ENCODE measurements at places on chromosomes 2 and 18.

GRCh38 chr2:241061275-241061674 lies 40.8 kb downstream of the MTERF4 start:
- peak; percentile 10 for DNase-seq

DNA sequence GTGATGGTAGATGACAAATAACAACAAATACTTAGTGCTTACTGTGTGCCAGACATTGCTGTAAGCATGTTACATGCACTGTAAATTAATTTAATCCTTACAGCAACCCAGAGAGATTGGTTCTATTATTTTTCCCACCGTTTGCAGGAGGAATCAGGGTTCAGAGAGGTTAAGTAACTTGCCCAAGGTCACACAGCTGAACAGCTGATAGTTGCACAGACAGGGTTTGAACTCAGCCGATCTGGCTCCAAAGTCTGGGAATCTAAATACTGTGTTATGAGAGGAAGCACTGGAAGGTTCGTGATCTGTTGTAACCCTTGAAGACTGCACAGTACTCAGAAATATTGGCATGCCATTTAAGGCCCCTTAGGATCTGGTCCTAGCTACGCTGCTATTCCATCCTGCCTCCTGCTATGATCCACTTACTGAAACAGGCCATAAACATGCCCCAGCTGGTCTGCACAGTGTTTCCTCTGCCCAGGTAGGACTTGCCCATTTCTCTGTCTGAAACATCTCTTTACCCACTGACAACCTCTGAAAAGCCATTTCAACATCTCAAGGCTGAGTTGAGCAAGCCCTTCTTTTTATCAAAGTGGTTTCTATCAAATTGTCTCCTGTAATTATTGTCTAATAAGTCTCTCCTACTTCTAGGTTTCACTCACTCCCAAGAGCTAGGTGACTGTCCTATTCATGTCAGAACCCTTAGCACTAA lies 40.4 kb upstream of the MRPL33 start:
- no peak for DNase-seq

GRCh38 chr2:144379851-144380311 lies 140.0 kb downstream of the ZEB2 start:
- no peak for DNase-seq

GRCh38 chr2:108614043-108614545 lies 79.8 kb downstream of the LIMS1 start:
- no peak for DNase-seq

- DNase-seq = no peak
These were observed 77.2 kb downstream of the NEURL3 start for GRCh38 chr2:96427917-96428316.

DNA sequence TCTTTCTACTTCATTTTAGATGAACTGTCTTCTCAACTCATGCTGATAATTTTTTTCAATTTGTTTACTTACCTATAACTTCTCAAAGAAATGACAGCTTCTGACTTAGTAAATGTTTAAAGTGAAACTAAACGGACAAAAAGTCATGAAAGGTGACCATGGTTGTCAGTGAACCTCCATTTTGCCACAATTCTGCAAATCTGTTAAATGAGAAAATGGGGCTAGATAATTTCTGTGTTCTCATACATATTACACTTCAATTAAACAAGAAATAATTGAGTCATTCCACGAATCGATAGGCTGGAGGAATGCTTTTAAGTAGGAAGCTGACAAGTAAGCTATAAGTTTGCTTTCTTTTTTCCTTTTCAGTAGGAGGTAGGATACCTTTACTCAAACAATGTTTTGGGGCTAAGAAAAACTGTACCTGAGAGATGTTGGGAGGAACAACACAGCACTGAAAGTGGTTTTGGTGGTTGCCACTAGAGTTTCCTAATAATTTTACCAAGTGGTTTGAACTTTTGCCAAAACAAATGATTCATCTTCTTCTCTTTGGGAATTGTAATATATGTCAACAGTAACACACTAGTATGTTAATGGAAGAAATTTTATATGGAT lies 17.1 kb downstream of the DYNAP start:
- DNase-seq = no peak

DNA sequence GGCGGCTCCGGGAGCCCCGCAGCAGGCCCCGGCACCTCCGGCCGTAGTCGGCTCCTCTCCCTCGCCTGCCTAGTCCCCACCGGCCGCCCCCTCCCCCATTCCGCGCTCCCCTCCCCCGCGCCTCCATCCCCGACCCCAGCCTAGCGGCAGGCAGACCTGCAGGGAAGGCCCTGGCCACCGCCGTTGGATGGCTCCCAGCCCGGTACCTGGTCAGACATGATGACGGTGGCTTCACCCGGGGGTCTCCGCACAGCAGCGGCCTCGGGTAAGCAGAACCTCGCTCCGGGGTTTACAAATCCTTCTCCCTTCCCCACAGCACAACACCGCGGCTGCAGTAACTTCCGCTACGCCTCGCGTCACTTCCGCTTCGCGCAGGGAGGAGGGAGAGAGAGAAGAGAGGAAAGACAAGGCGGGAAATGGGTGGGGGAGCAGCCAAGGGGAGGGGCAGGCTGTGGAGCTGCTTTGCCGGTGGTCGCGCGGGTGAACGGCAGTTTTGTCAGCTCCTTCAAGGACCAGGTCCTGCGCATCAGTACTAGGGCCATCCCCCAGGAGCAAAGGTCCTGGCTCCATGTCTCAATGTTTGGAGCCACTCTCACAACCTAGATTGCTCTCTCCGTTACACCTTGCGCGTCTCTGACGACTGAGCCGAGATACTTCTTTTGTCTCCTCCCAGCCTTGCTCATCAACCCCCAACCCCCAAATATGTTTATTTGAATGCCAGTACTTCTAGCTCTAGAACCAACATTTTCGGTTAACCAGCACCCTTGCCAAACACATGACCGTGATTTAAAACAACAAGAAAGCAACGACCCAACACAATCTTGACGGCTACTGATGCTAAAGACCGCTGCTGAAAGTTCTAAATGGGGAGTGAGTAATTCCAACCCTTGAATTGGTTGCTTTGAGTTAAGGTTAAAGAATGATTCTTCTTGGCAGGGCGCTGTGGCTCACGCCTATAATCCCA lies at the start of gene SUMO1:
Gene SUMO1, minus strand, starts transcription at position 364 of the 964 bp plus-strand sequence. Its CDS starts 146 bp downstream, at position 218.
- peak; percentile 91 for DNase-seq

DNA sequence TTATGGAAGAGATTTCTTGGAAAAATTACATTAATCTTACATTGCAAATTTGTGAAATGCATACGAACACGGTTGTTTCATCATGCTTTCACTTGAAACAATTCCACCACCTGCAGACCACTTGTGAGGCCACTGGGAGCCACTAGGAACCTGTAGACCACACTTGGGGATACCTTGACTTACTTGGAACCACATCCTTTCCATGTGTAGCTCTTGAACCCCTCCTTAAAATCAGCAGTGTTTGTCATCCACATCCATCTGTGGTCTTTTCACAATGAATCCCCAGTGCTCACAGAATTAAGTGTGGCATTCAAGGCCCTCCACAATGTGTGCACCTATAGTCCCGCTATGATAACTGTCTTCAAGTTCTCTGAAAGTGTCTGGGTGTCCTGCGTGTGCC lies 350.9 kb downstream of the MYCN start:
- no peak for DNase-seq

- no peak for DNase-seq
These were observed 29.1 kb downstream of the SLC4A5 start for GRCh38 chr2:74314107-74314506.

GRCh38 chr2:45825001-45825651 lies 173.7 kb downstream of the PRKCE start:
- DNase-seq = no peak

DNA sequence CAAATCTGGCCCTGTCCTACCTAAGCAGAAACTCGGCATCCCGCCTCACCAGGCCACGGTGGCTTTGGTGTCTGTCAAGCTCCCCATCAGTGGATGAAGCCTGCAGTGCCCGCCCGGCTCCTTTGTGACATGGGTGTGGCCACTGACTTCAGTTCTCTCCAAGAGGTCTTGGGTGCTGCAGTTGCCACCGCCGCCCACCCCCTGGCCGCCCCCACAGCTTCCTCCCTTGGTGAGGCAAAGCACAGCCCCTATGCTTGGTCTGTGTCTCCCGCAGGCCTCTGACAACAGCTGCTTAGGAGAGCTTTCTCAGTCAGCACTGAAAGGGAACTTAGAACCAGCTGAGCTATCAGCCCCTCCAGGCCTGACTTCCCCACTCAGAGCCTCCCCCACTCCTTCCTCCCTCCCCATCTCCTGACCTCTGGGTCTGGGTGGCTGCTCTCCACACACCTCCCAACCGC lies 22.9 kb upstream of the GPR55 start:
- DNase-seq = no peak

DNA sequence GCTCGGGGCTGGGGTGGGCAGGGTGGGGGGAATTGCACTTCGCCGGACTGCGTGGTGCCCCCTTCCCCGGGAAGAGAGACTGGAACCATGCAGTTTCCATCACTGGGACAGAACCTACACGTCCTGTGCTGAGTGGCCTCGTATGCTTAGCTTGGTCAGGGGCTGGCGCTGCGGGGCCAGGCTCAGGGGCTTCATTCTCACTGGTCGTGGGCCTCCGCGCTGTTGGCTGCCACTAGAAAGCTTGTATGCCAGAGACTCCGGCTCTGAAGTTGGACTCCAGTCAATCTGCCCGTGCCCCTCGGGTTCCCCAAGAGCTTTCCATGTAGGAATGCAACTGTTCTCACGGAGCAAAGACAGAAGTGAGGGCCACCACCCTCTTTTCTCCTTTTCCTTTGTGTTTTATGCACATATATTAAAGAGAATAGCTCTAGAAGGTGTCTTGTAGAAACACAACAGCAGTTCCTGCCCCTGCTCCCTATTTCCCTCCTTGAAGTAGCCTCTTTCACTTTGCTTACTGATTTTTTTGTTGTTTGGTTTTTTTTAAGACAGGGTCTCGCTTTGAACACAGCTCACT lies 64.0 kb upstream of the YWHAQ start:
- no peak for DNase-seq

- DNase-seq = no peak
These were observed 20.6 kb downstream of the TMX3 start for GRCh38 chr18:68694316-68694715.

GRCh38 chr2:28654663-28655320 lies 96.8 kb upstream of the PPP1CB start:
- DNase-seq = no peak

DNA sequence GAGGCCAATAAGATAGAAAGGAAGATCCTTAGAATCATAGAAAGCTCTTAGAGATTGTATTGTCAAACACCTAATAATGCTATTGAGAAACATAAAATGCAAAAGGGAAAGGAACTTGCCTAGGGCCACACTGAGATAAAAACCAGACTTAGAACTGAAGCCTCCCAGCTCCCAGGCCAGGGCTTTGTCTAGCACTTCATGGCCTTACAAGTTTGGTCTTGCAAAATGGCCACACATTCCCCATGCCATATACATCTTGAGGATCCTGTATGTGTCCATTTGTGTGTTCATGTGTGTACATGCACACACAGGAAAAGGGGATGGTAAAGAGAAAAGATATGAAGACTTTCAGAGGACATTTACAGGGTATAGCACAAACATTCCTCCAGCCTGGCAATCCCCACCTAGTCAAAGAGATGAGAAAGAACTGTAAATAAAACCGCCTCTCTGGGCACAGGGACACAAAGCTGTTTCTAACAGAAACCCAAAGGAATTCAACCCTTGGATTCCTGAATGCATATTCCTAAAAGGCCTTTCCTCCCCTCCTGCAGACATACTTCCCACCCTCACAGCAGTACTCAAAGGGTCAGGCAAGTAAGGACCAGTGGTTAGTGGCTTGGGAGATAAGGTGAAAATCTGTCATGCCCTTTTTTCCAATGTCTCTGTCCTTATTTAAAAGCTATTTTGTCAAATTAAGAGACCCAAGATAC lies 99.7 kb upstream of the KLHL29 start:
- no peak for DNase-seq

DNA sequence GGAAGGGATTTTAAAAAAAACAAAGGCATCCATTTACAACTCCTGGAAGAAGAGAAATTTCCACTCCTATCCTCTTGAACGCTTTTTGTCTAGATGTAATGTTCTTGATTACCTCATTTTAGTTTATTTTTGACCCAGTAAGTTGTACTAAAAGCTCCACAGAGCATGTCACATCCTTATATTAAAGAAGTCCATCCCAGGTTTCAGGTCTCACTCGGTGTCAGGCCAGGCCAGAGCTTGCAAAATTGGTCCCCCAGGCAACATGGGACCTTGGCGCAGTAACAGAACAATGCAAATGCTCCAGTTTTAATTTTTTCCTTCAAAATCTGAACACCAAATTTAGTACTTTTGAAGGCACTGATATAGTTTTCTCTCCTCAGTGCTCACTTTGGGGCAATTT lies 218.4 kb upstream of the REV1 start:
- no peak for DNase-seq

DNA sequence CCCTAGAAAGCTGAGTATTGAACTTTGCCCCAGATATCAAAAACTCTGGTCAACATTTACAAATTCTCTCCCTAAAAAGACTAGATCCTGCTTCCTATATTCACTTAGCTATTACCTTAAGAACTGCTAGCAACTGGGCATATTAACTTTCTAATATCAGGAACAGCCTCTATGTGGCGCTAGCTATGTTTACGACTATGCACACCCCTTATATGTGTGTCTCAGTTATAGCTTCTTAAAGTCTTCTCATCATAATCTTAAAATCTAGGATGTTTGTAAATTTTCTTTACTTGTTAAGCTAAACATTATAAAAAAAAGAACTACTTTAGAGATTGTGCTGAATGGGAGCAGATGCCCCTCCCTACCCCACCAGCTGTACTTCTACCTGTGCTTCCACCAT lies 1.7 kb upstream of the STAMBP start:
- DNase-seq = no peak

DNA sequence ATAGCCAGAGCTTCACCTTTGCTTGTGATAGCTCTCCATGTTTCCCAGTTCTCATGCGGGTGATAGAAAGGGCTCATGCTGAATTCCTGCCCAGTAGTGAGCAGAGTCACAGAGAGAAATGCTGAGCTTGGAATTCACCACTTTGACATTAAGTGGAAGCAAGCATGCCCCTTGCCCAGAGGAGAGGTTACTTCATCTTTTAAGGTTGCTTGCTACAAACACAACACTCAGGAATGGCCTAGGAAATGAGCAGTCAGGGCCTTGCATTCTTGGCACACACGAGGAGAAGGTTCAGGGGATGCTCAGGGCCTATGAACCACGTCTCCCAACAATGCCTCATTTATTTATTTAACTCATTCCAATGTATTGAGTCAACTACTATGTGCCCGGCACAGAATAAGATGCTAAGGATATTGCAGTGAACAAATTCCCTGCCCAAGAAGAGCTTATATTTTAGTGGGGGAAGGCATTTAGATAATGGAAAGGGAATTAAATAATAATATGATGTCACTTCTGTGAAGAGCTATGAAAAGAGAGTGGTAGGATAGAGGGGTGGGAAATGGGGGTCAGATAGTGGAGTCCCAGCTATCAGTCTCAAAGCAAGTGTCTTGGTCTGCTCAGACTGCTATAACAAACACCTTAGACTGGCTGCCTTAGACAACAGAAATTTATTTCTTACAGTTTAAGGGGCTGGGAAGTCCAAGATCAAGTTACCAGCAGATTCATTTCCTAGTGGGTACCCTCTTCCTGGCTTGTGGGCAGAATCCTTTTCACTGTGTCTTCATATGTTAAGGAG lies 42.1 kb downstream of the DDX18 start:
- no peak for DNase-seq

- no peak for DNase-seq
These were observed 6.9 kb downstream of the GMCL1 start for GRCh38 chr2:69836316-69836715.

GRCh38 chr2:110843959-110844510 lies 111.7 kb downstream of the ACOXL start:
- DNase-seq = no peak
